ENCODE measurements at places on chromosomes 16 and 17.

DNA sequence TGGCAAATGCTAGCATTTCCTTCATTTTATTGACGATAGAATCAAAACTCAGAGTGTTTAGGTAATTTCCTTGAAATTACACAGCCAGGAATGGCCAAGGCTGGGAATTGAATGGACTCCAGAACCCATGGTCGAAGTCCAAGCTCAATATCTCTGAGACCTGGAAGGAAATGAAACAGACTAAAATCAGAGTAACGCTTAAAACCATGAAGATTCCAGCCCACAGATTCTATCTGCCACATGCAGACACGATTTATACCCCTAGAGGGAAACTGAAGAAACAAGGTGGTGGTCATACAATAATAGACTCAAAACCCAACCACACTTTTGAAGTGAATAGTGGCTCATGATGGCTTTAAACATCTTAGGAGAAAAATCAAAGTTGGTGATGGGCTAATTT is 95.6 kb downstream of the PRKCA start:
- no peak for DNase-seq

GRCh38 chr16:76784530-76784929 is 406.5 kb upstream of the MON1B start:
- DNase-seq, result no peak

- peak; percentile 34 for DNase-seq
Observed at GRCh38 chr17:164303-165235, 16.9 kb downstream of the DOC2B start.

GRCh38 chr16:52066962-52067361 is 480.0 kb downstream of the TOX3 start:
- DNase-seq, result no peak

DNA sequence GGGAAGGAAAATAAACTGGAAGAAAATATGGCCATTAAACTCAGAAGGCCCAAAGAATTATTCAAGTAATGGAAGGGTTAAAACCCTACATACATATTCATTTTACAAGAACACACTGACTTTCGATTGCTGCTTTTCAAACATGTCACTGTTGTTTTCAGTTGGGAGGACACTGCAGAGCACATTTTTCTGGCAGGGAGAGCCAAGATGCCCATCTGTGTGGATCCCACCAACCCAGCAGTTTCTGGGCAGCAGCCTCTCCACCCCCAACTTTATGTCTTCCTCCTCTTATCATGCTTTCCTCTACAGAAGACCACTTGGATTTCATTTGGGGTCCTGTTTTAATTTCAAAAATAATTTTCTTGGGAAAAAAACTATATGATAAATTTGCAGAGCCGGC is 7.1 kb upstream of the CORO6 start:
- no peak for DNase-seq

GRCh38 chr17:28093999-28094716 is 51.7 kb downstream of the NLK start:
- DNase-seq, result no peak

DNA sequence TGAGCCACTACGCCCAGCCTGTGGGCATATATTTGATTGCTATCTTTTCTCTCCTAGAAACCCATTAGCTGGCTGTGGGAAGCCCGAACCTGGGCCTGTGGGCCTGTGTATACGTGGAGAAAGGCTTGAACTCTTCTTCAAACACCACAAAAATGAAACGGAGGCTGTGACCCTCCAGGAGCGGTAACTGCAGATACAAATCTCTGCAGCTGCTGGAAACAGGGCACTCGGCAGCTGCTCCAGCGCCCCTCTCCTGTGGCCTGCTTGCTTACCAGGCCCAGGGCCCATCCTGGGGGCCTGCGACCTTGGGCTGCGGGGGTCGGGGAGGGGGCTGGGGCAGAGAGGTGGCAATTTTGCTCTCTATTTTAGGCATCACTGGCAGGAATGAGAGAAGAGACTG is 28.0 kb upstream of the MTSS2 start:
- DNase-seq, result no peak

DNA sequence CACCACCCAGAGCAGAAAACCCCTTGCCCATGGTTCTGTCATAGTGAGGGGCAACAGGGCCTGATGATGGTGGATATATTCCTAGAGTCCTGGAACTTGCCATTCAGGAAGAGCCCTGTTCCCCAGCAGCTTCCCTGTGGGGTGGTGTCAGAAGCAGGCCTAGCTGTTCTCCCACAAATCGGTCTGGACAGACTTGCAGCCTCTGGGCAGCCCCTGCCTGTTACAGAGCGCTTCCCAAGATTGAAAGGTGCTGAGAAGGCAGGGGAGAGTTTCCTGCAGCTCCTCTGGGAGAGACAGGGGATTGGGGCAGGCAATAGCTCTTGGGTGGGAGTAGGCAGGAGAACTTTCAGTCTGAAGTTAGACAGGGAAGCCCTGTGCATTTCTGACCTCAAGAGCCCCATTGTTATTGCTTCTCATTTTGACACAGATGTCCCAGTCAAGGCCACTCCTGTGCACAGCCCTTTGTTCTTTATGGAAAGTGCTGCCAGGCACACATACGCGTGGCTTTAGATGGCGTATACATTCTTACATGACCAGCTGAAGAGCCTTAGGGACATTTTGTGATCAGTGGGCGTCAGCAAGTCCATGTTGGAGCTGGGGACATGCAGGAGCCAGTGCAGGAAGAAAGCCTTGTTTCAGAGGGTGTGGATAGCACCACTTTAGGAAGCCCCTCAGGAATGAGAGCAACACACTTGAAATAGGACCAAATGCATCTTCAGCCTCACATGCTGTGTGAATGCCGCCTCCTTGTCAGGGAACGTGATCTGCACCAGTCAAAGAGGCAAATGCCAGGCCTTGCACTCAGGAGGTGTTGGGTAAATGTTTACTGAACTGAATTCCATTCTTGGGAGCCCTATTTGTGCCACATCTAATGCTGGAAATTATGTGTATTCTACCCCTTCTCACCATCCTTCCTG is 67.5 kb downstream of the GNAO1 start:
- DNase-seq, result no peak

- DNase-seq, result peak; percentile 76
Observed at GRCh38 chr17:50956750-50957523, 90.8 kb upstream of the TOB1 start.

DNA sequence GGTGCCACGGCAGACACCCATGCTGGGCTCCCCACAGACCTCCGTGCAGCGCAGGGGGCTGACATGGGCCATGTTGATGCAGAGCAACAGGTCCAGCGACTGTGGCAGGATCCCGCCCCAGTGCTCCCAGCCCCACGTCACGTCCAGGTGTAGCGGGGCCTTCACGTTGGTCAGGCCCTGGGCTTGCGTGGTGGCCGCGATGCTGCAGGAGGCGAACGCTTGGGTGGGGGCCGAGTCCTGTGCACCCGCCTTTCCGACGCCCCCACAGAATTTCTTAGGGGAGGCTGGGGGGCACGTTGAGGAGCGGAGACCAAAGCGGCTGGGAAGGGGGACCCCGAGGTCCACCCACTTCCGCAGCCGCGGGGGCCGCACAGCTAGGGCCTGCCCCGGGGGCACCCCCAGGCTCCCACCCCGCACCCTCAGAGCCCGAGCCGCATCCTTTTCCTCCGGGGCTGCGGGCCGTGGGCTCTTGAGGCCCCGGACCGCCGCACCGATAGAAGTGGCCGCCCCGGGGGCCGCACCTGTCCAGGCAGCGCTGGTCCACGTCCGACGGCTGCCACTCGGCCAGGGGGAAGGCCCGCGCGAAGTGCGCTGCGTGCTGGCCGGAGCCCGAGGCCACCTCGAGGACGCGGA is 416 bp downstream of the METTL26 start:
- no peak for DNase-seq

DNA sequence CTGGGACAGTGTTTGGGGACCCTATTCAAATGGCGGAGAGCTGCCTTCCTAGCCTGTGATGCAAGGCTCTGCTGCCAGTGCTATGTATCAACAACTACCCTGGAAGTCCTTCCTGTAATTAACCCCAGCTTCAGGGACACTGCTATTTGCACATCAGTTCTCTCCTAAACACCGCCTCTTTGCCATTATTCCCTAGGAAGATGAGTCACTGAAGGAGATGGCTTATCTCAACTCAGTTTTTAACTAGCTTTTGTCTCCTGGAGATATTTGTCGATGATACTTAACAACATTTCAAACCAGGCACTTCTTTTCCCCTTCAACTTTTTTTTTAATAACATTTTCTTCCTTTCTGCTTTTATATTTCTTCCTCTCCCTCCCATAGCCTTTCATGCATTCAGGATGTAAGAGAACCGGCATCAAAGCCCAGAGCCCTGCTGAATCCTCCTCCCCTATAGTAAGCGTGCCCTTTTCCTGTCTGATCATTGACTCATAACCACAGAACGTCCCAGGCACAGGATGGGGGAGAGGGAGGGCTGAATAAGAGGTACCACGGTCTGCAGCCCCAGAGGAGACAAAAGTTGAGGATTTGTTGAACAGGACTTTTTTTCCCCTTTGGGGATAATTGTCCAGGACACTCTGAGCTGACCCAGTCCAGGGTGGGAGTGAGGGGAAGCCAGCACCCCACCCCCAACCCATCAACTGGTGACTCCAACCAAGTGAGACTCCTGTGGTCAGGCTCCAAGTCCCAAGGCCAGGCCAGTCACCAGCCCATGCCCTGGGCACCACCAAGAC is 387.8 kb upstream of the SALL1 start:
- no peak for DNase-seq

- no peak for DNase-seq
Observed at GRCh38 chr16:19644877-19645276, 73.2 kb downstream of the KNOP1 start.

DNA sequence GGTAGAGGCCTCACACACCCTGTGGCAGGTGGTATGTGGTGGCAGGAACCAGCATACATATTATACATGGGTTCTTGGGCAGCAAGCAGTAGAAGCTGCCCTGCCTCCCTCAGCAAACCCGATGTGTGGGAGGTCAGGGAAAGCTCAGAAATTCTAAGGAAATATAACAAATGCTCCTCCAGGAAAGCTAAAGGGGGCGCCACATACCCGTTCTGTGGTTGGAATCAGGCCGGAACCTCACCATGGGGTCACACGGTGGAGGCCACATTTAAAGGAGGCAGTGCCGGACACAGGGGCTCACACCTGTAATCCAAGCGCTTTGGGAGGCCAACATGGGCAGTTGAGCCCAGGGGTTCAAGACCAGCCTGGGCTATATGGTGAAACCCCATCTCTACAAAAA is 12.4 kb upstream of the KATNB1 start:
- DNase-seq, result no peak

DNA sequence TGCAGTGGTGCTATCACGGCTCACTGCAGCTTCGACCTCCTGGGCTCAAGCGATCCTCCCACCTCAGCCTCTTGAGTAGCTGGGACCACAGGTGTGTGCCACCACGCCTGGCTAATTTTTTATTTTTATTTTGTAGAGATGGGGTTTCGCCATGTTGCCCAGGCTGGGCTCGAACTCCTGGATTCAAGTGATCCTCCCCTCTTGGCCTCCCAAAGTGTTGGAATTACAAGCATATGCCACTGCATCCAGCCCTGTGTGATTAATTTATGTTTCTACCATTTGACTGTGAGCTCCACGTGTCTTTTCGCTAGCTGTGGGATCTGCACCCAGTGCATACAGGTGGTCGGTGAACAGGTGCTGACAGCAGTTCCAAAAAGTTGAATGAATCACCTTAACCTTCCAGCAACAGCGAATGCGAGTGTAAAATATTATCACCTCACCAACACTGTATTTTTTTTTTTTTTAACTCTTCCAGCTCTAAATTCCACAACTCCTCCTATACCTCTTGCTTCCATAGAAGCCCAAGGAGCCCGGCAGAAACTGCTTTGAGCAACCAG is 484 bp upstream of the NUDT7 start:
- no peak for DNase-seq
